ENCODE measurements at places on chromosomes 2 and 18. TPM values are rescaled to one million over a fixed set of nuclear protein-coding genes. Genes with fewer than 3 reads are reported as not detected.

- no peak for DNase-seq
- no peak overlapping the region for H3K4me3 ChIP-seq
- no peaks in the 10 kb centered on the region for H3K4me1 ChIP-seq
- no peak overlapping the region for H3K27ac ChIP-seq
Observed at GRCh38 chr2:95279435-95280035, 5.3 kb downstream of the PROM2 start.

GRCh38 chr2:144448389-144449027 is 71.4 kb downstream of the ZEB2 start:
- no peak overlapping the region for H3K4me3 ChIP-seq
- H3K27me3 ChIP-seq, result no peaks in the 10 kb centered on the region
- H3K4me1 ChIP-seq, result peaks cover 38% of the 10 kb centered on the region
- peaks cover 42% of the 10 kb centered on the region for H3K36me3 ChIP-seq
- no peak for DNase-seq

DNA sequence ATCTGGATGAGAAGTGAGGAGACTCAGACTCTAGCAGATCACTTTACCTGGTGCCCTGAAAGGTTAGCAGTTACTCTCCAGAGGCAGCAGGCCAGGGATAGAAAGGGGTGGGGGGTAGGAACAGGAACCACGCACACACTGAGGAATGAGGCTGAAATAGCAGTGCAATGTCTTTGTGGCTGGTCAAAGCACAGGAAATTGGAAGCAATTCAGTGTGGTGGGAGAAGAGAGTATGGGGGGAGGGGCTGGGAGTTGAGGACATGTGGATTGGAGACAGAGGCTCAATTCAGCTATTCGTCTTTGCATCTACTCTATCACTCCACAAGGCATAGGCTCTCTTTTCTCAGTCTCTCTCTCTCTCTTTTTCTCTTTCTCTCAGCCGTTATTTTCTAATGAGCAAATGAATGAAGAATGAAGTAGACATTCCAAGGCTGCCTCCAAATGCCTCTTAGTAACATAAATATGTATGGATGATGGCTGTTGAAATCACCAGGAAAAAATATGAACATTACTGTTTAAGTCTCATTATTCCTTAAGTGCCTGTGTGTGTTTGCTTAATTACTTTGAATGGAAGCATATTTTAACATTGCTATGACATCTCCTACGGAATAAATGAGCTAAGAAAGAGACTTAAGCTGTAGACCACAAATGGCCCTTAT is 979.4 kb downstream of the TSN start:
- no peaks in the 10 kb centered on the region for H3K27me3 ChIP-seq
- H3K4me1 ChIP-seq, result peaks cover 12% of the 10 kb centered on the region
- no peaks in the 10 kb centered on the region for H3K36me3 ChIP-seq
- H3K27ac ChIP-seq, result no peak overlapping the region
- DNase-seq, result no peak
- H3K4me3 ChIP-seq, result no peak overlapping the region

- no peak overlapping the region for H3K27ac ChIP-seq
- H3K4me1 ChIP-seq, result no peaks in the 10 kb centered on the region
- no peak for DNase-seq
- H3K4me3 ChIP-seq, result no peak overlapping the region
Observed at GRCh38 chr18:32775628-32776027, 2.8 kb upstream of the KLHL14 start.

- DNase-seq, result no peak
- peaks cover 40% of the 10 kb centered on the region for H3K4me1 ChIP-seq
- H3K36me3 ChIP-seq, result peaks cover 6% of the 10 kb centered on the region
- H3K27ac ChIP-seq, result no peak overlapping the region
Observed at GRCh38 chr2:237152361-237152760, 66.7 kb downstream of the COPS8 start.

The TNS1 gene
- total RNA-seq, result 0.91 TPM

The CHST9 gene
- not detected for total RNA-seq

The ADAM23 gene
- 0.25 TPM for total RNA-seq
